ENCODE measurements at places on chromosomes 13 and 19.

DNA sequence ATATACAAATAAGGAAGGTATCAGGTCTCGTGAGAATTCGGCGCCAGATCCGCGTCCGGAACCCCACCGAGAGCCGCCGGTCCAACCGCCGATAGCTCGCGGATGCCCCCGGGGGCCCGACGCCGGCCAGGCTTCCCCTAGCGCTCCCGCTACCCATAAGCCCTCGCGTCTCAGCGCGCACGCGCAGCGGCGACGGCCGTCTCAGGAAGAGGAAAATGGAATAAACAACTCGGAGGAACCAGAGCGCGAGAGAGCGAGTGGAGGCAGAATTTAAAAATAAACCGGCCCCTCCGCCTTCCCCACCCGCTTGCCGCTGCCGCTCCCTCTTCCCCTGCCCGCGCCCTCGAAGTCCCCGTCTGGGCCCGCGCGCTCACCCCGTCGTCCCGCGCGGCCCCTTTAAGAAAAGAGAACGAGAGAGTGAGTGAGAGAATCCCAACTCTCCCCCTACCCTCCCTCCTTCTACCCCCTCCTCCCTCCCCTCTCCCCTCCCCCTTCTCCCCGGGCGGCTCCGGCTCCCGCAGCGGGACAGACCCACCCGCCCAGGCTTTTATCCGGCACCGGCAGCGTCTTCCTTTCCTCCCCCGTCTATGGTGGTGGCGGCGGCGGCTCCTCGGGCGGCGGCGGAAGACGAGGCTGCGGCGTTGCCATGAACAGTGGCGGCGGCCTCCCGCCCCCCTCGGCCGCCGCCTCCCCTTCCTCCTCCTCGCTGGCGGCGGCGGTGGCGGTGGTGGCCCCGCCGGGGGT is at the start of gene PAN3:
TSS of gene PAN3 (plus strand) at position 534 of the 744 bp plus-strand sequence. CDS start at position 647, 113 bp downstream.
- peak; percentile 95 for DNase-seq

DNA sequence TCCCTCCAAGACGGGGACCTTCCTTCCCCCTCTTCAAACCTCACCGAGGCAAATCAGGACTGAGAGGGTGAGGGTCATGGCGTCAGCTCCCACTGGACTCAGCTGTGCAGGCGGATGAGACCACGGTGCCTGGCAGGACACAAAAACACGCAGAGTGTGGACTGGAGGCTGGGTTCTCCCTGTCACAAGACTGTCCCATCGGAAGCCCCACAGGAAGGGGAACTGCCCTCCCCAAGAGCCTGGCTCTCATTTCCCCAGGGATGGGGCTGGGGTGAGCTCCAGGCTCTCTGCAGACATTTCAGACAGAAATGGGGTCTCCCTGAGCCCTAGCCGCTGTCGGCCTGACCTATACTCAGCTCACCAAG is at the start of gene LILRB5:
TSS of gene LILRB5 (minus strand) at position 158 of the 365 bp plus-strand sequence. CDS start at position 78, 80 bp downstream.
- no peak for DNase-seq

- DNase-seq = no peak
Measured at GRCh38 chr19:44687888-44688287, 11.1 kb upstream of the CEACAM16 start.

DNA sequence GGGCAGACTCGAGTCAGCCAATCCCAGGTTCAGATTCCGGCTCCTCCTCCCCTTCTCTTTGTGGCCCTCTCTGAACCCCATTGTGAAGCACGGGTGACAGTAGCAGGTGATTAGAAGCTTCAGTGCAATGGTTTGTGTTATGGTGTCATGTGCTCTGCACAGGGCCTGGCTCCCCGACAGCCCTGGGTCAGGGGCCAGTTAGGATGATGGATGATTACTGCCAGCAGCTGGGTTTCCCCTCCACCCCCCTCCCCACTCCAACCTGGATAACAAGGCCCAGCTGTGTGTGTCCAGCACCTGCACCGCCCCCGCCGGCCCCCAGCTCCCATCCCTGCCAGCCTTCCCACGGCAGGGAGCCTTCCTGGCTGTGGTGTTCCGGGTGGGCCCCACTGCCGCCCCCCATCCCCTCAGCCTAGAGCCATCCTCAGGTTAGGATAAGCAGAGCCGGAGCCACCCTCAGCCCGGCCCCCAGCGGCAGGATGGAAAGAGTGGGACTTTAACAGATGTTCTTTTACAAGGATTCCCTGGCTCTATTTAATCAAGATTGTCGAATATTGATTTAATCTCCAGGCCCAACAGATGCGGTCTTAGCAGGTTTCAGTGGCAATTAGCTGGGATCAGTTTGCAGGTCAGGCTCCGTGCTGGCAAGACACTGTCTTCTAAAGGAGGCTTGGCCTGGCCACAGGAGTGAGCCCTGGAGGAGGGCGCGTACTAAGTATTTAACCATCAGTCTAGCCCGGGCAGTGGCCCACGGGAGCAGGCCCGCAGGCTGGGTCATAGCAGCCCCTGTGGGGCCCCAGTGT is 156.2 kb downstream of the SIPA1L3 start:
- no peak for DNase-seq

GRCh38 chr19:40800339-40800996 is 1.5 kb downstream of the EGLN2 start:
- DNase-seq = no peak

DNA sequence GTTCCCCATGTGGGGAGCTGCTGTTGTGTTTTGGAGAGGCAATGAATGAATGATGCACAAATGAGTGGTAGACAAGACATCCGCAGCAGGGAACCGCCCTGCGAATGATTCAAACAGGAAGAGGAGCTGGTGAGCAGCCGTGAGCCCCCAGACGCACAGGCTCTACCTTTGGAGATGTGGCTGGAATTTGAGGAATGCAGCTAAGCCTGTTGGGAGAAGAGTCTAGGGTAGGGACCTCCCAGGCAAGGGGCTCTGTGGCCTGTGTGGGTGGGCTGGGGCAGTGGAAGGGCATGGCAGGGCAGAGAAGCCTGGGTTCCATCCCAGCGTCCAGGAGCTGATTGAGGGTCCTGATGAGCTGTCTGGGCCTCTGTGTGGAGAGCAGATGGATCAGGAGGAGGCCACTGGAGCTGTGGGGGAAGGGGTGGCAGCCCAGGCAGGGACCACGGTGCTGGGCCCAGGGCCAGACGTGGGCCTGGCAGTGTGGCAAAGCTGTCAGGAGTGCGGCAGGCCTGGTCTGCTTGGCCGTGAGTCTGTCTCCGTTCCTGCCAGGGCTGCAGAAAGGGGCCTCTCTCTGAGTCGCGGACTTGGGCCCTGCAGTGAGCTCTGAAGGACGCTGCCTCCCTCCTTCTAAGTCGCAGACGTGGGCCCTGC is 41.8 kb upstream of the DCUN1D2 start:
- DNase-seq = no peak

GRCh38 chr13:51739027-51739764 is 64.8 kb downstream of the DHRS12 start:
- DNase-seq = no peak

GRCh38 chr13:113110048-113110851 is 4.7 kb downstream of the F7 start:
- DNase-seq = no peak

- DNase-seq = no peak
Measured at GRCh38 chr19:21468791-21469190, 36.6 kb upstream of the ZNF429 start.

DNA sequence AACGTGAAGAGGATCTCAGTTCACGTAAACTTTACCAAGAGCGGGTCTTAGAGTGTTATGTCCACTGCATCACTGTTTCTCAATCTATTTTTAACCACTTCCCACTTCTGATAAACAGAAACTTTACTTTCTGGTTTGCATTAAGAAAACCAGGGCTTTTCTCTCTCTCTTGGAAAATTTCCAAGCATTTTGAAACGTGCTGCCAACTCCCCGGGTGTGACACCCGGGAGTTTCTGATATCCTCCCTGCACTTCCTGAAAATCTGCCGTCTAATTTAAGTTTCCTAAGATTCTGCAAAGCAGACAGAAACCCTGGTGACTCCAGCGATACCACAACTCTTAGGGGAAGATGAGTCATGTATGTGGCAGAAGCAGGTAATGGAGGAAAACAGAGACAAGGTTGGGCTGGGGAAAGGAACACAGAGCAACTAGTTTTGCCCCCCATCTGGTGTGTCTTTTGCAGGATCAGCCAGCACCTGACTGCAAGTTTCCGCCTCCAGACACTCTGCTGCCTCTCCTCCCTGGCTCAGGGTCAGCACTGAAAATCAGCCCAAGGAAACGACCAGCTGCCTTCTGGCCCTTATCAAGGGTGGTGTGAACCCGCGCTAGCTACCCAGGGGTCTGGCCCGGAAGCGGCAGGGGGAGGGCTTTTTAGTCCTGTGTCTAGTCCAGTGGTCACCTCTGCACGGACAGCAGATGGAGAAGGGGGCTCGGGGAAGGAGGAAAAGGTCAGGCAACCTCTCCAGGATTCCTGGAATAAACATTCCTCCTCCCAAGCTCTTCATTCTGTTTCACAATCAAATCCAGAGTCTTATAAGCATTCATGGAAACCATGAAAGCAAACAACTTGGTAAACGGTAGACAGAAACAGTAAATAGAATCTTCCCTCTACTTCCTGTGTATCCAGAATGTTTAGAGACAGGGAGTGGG is 11.3 kb upstream of the FFAR2 start:
- DNase-seq = no peak

DNA sequence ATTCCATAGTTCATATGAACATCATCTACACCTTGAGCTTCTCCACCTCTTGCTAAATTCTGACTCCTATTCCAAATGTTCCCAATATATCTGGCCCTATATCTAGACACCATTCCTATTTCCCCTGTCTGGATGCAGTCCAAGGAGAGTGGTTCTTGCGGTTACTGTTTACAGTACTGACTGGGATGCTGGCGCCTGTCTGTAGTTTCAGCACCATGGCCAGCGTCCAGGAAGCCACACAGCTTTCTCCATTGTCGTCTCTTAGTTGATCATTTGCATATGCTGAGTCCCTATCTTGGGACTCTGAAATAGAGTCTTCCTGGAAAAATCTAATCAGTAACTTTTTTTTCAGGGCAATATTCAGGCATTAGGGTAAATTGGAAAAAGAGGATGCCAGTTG is 14.9 kb downstream of the LAIR2 start:
- DNase-seq = peak; percentile 50

GRCh38 chr19:19744641-19745040 is 11.7 kb upstream of the ZNF14 start:
- peak; percentile 2 for DNase-seq

- no peak for DNase-seq
Measured at GRCh38 chr13:112651750-112652511, 37.9 kb upstream of the ATP11A start.

DNA sequence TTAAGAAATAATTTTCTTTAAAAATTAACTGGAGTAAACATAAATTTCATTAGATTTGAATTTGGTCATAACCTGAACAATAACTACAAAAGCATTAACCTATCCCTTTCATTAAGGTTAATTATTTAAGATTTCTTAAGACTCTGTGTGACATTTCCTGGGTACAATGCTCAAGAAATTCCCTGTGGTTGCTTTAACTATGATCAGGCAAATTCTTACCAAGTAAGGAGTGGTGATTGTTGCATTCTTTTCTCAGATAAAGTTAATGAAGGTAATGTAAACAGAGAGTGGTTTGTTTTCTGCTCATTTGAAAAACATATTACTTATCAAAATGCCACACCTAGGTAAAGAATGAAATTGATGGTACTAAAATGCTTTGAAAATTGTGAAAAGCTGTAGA is 114.8 kb upstream of the MIR17HG start:
- no peak for DNase-seq

DNA sequence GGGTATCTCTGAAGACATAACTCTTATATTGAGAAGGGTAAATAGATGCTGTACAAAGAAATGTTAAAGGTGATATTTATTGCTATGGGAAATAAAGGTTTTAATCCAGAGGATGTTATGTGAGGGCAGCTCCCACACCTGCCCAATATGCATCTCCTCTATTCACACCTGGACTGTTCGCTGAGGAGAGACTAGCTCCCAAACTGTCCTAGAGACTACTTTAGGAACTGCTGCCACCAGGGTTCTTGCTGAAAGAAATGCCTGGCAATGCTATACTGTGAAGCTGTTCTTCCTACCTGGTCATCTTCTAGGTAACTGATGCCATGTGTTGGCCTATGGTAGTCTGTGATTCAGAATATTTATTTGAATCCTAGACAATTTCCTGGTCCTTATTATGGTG is 1421.5 kb upstream of the SPRY2 start:
- DNase-seq = no peak

GRCh38 chr19:18507021-18507726 is 14.7 kb downstream of the ELL start:
- no peak for DNase-seq

DNA sequence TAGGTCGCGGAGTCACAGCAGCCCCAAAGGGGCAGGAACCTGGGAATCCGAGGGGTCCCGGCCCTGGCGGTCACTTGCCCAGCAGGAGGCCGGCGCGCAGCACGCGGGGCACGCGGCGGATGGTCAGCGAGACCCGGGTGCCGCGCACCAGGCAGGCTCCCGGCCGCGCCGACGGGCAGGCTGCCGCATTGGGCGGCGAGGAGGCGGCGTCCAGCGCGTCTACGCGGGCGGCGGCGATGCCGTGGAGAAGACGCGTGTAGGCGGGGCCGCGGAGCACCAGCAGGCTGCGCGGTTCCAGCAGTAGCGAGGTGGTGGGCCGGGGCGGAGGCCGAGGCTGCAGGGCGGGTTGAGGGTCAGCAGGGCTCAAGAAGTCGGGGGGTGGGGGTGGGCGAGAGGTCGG is 607 bp upstream of the SYNE4 start:
- DNase-seq = peak; percentile 90

- no peak for DNase-seq
Measured at GRCh38 chr19:33492951-33493350, 28.6 kb downstream of the PEPD start.

- peak; percentile 71 for DNase-seq
Measured at GRCh38 chr19:9836021-9836420, 903 bp downstream of the PIN1 start.

DNA sequence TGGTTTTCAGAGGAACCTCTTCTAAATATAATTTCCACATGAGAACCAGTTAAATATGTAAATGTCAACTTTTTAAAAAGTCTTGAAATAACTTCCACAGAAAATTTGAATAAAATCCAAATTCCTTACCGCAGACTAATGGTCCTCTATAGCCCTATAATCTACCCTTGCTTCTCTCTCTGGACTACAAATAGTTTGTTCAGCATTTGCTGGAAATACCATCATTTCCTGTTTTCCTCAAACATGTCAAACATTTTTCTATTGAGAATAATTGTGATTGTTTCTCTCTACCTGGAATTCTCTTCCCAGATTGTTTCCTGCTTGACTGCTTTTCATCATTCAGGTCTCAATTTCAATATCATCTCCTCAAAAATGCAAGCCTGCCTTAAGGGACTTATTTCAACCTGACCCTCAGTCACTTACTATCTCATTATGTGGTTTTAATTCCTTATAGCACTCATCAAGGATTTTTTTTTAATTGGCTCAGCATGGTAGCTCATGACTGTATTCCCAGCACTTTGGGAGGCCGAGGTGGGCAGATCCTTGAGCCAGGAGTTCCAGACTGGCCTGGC is 898.9 kb upstream of the MIR17HG start:
- DNase-seq = no peak

- DNase-seq = no peak
Measured at GRCh38 chr19:7513809-7514642, 1.9 kb upstream of the ZNF358 start.

All from AG08396 (cell line).